ENCODE measurements at places on chromosomes 6 and 20.
A peak's percentile ranks its signal among the peaks of the same experiment; 100 is the strongest.

- no peak for DNase-seq
These were observed 116.8 kb downstream of the PRND start for GRCh38 chr20:4838526-4838925.

DNA sequence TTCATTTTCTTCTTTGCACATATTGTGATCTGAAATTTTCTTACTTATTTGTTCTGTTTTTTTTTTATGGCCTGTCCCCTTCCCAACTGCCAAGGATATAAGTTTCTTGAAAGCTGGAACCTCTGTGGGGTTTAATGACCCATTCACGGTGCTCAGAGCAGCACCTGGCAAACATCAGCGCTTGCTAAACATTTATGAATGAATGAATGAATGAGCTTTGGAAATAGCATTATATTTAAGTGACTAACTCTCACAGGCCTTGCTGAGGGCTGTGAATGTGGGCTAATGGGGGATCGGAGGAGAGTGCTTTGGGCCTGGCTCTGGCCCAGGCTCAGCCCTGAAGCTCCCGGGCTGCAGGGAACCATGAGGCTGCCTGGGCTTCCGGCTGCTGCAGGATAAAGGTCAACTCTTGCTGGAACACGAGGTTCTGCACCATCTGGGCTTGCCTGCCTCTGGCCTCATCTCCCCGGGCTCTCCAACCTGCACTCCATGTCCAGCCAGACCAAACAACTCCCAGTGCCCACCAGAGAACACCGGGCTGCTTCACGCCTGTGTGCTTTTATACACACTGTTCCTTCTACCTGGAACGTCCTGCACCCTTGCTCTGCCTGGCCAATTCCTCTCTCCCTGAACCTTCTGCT is 14.6 kb upstream of the ARMC12 start:
- no peak for DNase-seq

DNA sequence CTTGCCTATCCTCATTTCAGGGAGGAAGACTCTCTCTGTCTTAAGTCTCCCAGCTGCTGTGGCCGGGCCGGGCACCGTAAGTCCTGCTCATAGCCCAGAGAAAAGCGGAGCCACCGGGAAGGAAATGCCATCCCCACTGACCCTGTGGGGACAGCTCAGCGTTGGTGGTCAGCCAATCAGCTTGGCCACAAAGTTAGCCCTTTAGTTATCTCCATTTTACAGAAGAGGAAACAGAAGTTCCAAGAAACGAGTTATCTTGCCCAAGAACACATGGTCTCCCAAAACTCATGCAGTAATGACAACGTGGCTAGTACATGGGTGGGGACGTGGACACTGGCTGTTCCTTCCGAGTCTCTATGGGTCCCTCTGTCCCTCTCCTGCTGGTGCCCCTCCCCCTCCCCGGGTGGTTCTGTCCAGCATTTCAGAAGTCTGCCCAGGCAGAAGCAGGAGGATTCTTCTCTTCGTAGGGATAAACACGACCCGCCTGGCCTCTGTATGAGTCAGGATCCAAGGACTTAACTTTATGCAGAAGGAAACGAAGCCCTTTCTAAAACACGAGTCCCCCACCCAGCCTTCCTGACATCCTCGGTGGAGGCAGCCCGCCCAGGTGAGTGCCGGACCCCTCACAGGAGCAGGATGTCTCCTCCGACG is 273.8 kb downstream of the CDH4 start:
- DNase-seq: peak; percentile 35

- no peak for DNase-seq
These were observed 27.6 kb downstream of the CNKSR3 start for GRCh38 chr6:154482858-154483257.

GRCh38 chr20:59746155-59746554 is 141.8 kb downstream of the PHACTR3 start:
- no peak for DNase-seq

DNA sequence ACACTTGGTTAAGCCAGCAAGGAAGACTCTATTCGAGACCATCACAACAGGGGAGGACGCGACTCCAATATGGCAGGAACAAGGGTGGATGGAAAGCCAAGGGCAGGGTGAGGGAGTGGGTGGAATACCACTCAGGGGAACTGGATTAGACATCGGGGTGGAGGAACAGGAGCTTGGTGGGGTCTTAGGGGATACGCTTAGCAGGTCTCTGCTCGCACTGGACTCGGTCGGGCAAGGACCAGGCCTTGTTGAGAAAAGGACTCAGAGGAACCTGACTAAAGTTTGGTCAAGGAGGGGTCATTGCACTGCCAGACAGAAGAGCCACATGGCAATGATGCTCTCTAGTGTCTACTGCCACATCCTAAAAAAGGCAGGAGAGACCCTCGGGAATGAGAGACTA is 10.5 kb downstream of the DUSP22 start:
- no peak for DNase-seq
